ENCODE measurements at places on chromosomes 1 and 21.

GRCh38 chr1:45922813-45923212 is 119.4 kb downstream of the MAST2 start:
- DNase-seq = no peak

DNA sequence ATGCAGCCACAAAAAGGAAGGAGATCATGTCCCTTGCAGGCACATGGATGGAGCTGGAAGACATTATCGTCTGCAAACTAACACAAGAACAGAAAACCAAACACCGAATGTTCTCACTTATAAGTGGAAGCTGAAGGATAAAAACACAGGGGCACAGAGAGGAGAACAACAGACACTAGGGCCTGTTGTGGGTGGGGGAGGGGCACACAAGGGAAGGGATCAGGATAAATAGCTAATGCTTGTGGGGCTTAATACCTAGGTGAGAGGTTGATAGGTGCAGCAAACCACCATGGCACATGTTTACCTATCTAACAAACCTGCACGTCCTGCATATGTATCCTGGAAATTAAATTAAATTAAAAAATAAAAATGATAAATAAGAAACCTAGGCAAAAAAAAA is 969.9 kb downstream of the TTLL7 start:
- no peak for DNase-seq

DNA sequence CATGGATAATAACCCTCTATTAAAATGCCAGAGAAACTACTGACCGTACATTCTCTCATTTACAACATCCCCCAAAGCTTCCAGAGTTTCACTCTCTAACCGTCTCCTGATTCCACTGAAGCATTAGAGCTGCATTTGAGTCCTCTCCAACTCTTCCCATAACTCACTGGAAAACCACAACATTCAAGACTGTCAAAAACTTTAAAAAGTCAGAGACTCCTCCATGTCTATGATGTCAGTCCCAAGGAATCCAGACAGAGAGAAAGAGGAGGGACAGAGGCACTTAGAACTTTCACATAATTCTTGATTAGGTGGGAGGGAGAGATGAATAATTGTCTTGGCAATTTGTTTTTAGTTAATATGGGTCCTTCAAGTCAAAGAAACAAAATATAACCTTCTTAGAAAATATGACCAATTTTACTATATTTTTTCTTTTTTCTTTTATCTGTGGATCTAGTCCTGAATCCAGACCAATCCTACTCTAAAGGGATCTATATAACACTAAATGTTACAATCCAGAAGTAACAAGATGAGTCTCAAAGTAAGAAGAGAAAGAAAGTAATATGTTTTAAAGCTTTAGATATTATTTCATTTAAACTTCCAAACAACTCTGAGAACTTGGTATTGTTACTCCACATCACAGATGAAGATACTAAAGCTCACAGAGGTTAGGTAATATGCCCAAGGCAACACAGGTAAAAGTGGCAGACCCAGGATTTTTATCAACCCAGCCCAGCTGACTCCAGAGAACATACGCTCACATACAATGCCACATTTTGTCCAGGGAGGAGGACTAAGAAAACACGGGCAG is 23.8 kb downstream of the OTUD7B start:
- DNase-seq = no peak

DNA sequence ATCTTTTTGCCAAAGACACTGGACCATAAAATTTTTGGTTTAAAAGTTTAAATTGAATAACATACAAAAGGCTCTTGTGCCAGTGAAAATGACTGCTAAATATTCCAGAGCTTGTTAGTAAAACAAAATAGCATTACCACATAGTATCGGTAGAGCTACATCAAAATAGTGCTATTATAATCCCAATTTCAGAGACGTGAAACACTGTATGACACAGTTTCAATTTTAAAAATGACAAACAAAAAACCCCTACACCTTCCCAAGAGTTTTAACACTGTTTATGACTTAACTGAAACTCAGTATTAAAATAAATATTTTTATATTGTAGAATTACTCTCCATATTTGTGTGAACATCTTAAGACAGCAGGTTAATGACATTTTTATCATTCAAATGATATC is 7.0 kb downstream of the SLC30A1 start:
- no peak for DNase-seq

- DNase-seq = no peak
Measured at GRCh38 chr1:14655385-14655784, 56.9 kb downstream of the KAZN start.

- no peak for DNase-seq
Measured at GRCh38 chr21:31897311-31897710, 24.5 kb downstream of the HUNK start.

- DNase-seq = no peak
Measured at GRCh38 chr1:64320470-64320869, 117.0 kb downstream of the UBE2U start.

- no peak for DNase-seq
Measured at GRCh38 chr1:205518661-205519540, 14.4 kb downstream of the CDK18 start.

DNA sequence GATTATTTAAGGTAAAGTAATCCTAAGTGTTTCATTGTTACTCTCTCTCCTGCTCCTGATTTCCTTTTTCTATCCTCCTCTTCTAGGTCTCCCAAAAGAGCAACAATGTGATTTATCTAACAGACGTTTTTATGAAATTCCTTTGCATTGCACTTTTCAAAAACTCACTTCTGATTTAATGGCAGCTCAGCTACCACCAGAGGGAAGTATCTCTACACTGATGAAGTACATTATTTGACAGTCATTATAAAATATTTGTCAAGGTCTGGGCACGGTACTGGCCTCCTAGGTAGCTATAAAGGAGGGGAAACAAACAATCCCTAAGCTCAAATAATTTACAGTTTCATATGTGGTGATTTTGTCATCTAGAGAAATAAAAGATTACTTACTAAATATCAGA is 15.6 kb downstream of the TMPRSS15 start:
- DNase-seq = no peak

- DNase-seq = no peak
Measured at GRCh38 chr1:179128520-179128919, 46.6 kb downstream of the TOR3A start.

- no peak for DNase-seq
Measured at GRCh38 chr1:161258439-161259344, at the start of gene PCP4L1. PCP4L1 (plus strand) TSS chr1:161258745; CDS start chr1:161258975, 230 bp downstream.

DNA sequence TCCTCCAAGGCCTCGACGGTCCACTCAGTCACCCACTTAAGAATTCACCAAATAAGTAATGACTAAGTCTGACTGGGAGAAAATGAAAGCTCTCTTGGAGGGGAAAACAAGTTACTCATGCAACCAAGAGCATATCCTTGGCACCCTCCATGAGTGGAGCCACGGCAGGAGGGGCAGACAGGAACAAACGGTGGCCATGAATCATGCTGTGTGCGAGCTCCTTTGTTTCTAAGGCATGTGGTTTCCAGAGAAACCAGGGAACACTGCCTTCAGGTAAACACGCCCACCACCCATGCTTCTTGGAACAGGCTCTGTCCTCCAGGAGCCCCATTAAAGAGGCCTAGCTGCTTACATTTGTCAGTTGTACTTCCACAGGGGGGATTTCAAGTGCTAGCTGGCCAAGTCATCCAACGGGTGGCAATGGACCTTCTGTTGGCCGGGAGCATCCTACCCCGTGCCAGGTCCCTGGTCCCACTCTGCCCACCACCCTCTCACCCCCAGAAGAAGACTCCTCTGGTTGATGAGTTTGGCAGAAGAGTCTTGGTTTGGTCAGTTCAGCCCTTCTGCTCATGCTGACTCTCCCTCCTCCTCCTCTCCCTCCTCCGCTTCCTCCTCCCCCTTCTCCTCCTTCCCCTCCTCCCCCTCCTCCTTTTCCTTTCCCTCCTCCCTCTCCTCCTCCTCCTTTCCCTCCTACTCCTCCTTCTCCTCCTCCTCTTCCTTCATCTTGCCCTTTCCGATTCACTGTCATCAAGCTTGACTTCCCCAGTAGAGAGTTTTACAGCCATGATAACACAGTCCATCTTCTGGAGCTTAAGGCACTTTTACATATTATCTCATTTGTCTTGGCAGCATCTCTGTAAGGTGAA is 107.6 kb downstream of the CCDC185 start:
- no peak for DNase-seq

DNA sequence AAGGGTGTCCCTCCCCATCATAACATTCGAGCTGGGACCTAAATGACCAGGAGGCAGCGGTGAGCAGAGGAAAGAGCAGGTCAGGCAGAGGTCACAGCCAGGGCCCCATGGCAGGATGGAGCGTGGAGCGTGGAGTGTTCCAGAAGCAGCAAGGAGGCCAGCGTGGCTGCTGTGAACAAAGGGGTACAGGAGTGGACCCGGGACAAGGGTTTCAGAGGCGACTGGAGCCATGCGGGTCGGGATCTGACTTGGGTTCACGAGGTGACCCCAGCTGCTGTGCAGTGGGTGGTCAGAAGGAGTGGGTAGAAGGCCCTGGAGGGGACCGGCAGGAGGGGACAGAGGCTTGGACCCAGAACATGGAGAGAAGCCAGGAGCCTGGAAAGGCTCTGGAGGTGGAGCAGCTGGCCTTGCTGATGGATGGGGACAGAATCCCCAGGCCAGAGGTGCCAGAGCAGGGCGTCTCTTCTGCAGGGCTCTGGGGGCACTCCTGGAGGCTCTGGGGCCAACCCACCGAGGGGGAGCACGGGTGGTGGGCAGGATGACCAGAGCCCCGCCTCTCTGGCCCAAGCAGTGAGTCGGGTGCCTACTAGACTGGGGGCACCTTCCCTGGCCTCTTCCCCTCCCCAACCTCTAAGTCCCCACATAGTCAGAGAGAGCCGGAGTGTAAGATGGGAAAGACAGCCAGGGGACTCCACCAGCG is 2.3 kb downstream of the CHD5 start:
- DNase-seq = no peak

DNA sequence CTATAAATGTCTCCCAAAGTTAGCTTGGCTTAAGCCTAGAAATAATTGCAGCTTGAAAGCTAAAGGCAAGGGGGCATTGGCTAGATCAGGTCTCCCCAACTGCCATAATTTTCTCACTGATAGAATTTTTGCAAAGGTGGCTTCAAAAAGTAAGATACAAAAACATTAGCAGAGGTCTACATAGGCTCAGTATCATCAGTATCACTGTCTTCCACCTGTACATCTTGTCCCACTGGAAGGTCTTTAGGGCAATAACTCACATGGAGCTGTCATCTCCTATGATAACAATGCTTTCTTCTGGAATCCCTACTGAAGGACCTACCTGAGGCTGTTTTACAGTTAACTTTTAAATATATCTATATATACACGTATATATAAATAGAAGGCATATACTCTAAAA is 14.9 kb downstream of the OSBPL9 start:
- no peak for DNase-seq

GRCh38 chr1:162663589-162664106 is 31.4 kb downstream of the DDR2 start:
- DNase-seq = no peak

DNA sequence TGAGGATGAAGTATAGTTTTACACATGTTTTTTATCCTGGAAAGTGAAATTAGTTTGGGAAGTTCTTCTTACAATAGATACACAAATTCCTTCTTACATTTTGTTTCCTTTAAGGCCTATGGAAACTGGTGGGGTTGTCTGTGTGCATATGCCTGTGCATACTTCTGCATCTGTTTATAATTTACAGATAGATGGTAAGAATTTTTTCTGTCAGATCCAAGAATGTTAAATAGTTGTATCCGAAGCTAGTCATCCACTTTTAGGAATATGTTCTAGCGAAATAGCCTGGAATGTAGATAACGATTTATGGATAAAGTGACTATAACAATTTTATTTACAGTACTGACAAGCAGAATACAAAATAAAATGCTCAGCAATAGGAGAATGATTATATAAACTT is 194.1 kb downstream of the ROR1 start:
- DNase-seq = no peak

DNA sequence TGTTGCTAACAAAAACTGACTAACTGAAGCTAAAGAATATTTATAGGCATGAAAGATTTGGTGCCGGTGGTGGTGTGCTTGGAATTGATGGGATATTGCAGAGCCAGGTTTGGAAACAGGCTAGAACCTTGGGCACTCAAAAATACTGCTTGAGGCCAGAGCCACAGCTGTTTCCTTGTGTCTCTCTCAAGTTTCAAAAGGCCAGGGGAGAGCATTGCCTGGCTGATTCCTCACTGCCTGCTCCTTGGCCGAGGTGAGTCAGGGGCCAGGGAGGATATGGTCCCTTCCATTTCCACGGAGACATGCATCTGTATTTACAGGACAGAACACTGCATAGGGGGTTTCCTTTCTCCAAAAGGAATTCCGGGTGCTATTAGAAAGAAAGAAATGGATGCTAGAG is 36.1 kb upstream of the IVNS1ABP start:
- DNase-seq = no peak

GRCh38 chr1:247639381-247639981 is 34.1 kb downstream of the OR2G3 start:
- peak; percentile 7 for DNase-seq

DNA sequence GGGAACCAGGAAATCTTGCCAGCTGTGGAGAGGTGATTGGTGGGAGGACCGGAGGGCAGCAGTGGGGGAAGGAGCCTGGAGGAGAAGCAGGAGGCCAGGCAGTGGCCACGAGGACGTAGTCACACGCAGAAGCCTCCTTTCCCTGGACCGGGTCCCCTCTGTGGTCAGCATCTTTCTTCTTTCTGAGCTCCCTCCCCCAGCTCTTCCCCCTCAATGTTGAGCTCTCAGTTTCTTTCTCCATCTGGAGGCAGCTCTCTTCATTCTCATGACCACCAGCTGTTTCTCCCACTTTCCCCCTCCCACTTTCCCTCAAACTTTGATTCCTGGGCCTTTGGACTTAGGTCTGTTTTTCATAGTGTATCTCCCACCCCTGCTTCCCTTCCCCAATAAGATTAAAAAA is 18.3 kb downstream of the KIRREL1 start:
- DNase-seq = no peak

GRCh38 chr1:163055005-163055404 is 14.2 kb upstream of the RGS4 start:
- DNase-seq = no peak

GRCh38 chr1:82227306-82228095 is 426.8 kb downstream of the ADGRL2 start:
- no peak for DNase-seq

- DNase-seq = no peak
Measured at GRCh38 chr21:30629200-30629599, 5.8 kb upstream of the KRTAP20-2 start.

GRCh38 chr1:154567386-154568156 is at the start of gene CHRNB2:
CHRNB2 (plus strand) TSS chr1:154567778; CDS start chr1:154568045, 267 bp downstream.
- peak; percentile 55 for DNase-seq

- no peak for DNase-seq
Measured at GRCh38 chr1:157162345-157162744, 24.1 kb upstream of the ETV3 start.

DNA sequence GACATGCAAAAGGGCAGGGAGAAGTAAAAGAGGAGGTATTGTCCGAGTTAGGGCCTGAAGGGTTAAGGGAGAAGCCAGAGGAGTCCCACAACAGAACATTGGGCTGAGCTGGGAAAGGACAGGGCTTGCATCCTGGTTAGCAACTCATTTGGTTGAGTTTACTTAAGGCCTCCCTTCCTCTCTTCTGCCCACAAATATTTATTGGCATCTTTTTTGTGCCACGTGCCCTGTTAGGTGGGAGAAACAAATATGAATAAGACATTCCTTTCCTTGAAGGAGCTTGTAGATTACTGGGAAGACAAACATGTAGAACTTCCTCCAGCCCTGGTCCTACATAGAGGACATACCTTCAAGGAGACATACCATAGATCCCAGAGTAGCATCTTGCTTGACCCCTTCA is 53.0 kb upstream of the PRELP start:
- no peak for DNase-seq
